Adipose tissue (tissue), 3 donors: ENCODE measurements at places on chromosomes 16 and 17. TPM values are rescaled to one million over a fixed set of nuclear protein-coding genes. Genes with fewer than 3 reads are reported as not detected.

Gene C16orf54
- 2.1 TPM for polyA plus RNA-seq

Gene ARL17B
- 3.9 TPM for polyA plus RNA-seq

Gene KRT25
- not detected for polyA plus RNA-seq

Gene GGT6
- not detected for polyA plus RNA-seq

Gene CYGB
- 77.6 TPM for polyA plus RNA-seq

Gene KIF18B
- polyA plus RNA-seq = 0.04 TPM

Gene NAE1
- polyA plus RNA-seq = 23.1 TPM

Gene TAT
- polyA plus RNA-seq = 0.01 TPM

Gene PMFBP1
- 0.45 TPM for polyA plus RNA-seq

Gene SMIM36
- polyA plus RNA-seq = not detected

Gene STX1B
- polyA plus RNA-seq = 0.11 TPM

Gene MGAT5B
- 0.22 TPM for polyA plus RNA-seq

Gene CASKIN1
- 0.35 TPM for polyA plus RNA-seq

Gene ZG16B
- polyA plus RNA-seq = not detected

Gene RASD1
- 608 TPM for polyA plus RNA-seq

Gene PTGES3L
- 0.19 TPM for polyA plus RNA-seq

Gene CMTM2
- 3.8 TPM for polyA plus RNA-seq

Gene TBC1D3E
- not detected for polyA plus RNA-seq

Gene GUCY2D
- polyA plus RNA-seq = 0.04 TPM

Gene GRIN2C
- polyA plus RNA-seq = 1.1 TPM

Gene ACSM2A
- polyA plus RNA-seq = 0.90 TPM

Gene LGALS9B
- not detected for polyA plus RNA-seq

Gene HSD17B1
- polyA plus RNA-seq = 5.2 TPM

Gene CDRT15L2
- polyA plus RNA-seq = not detected

Gene DUSP3
- 25.2 TPM for polyA plus RNA-seq

Gene TBC1D28
- polyA plus RNA-seq = not detected
